ENCODE measurements at places on chromosomes 5 and 9.

GRCh38 chr5:83428126-83428525, 43.4 kb upstream of the VCAN start:
- DNase-seq = no peak

DNA sequence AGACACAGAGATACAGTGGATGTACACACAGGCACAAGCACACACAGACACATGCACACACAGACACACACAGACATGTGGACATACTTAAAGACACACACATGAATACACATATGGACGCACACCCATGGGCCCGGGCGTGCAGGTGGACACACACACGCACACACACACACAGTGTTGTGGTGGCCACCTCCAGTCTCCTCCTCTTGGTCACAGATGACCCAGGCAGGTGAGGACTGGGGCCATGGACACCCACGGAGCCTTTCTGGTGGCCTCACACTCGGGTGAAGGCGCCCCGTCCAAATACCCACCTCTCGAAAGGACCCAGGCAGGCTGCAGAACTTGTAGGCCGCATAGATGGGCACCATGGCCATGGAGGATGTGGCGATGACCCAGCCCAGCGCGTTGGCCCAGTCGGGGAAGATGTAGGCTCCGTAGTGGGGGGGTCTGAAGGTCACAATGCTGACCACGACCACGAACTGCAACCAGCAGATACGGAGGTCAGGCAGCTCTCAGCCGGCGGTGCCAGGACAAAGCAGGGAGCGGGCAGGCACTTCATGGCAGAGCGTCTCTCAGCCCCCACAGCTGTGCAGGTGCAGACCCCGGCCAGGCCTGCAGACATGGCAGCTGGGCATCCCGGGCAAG, 42.5 kb downstream of the SLC6A3 start:
- DNase-seq = no peak

GRCh38 chr5:72601861-72602260, 94.7 kb upstream of the ZNF366 start:
- DNase-seq = no peak

DNA sequence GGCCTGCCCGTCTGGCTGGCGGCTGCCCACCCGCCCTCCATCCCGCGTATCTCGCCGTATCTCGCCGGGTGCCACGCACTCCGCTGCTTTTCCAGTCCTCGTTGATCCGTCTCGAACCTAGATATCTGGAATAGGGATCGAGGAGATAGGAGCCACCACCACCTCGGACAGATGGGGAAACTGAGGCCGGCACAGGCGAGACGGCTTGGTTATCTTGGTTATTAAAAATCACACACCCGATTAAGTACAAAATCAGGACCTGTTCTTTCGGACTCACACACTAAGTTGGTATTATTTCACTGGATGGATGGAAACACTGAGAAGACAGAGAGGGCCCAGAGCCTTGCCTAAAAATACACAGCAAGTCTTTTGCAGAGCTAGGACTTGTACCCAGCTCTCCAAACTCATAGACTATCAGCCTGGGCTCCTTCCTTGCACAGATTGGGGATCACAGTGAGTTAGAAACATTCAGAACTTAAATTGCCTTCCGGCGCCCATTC, 678 bp downstream of the SLC26A2 start:
- no peak for DNase-seq

GRCh38 chr5:133869519-133870335, 98.7 kb downstream of the C5orf15 start:
- no peak for DNase-seq

GRCh38 chr5:177509381-177509951, at the start of gene DOK3:
TSS of gene DOK3 (minus strand) at chr5:177509826. CDS start at chr5:177509540, 286 bp downstream.
- no peak for DNase-seq

DNA sequence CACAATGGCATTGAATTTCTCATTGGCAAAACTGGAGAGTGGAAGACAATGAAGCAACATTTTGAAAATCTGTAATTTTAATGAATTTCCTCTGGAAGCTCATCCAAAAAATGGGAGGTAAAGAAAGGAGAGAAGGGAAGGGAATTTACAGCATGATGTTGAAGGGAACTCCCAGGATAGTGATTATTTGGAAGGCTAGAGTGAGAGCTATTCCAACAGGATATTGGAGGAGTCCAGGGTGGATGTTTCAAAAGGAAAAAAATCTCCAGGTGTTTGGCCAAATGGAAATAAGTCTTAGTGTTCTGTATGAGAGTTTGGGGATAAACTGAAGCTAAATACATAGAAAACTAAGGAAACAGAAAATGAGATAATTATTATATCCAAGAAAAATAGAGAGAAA, 106.2 kb downstream of the IZUMO3 start:
- no peak for DNase-seq

GRCh38 chr5:135249658-135250057, 149.4 kb downstream of the MACROH2A1 start:
- no peak for DNase-seq

- no peak for DNase-seq
These were observed 83.8 kb downstream of the ANKRD33B start for GRCh38 chr5:10647640-10648039.

DNA sequence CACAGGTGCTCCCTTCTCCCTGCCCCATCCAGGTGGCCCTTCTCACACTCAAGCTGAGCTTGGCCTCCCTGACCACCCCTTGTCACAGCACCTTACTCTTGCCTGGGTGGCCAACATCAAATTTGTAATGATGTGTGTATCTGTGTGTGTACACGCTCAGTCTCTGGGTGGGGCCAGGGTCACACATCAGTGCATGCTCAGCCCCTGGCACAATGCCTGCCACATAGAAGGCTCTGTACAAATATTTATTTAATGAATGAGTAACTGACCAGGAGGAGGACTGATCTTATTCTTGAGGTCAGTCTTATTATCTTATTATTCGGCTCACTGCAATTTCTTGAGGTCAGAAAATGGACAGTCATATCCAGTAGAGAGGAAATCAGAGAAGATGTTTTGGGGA, 41.3 kb upstream of the HAND1 start:
- DNase-seq = no peak

GRCh38 chr5:174071484-174071883, 26.0 kb downstream of the NSG2 start:
- no peak for DNase-seq

DNA sequence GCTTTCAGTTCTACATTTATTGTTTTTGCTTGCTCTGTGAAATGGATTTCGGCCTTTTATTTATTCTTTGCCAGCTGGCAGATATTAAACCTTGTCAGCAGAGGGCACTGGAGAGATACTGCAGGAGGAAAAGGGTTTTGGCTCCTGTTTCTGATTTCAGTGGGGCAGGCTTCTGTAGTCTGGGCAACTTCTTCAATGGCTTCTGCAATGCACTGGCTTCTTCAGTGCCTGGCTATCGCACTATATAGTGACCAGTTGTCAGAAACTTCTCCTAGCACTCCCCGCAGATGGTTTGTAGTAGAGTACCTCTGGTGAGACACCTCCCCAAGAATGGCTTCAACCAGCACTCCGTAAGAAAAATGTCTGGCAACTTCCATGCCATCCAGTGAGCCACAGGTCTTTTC, 3.2 kb upstream of the NFX1 start:
- peak; percentile 12 for DNase-seq

GRCh38 chr9:123998970-123999621, 12.5 kb upstream of the LHX2 start:
- DNase-seq = no peak

DNA sequence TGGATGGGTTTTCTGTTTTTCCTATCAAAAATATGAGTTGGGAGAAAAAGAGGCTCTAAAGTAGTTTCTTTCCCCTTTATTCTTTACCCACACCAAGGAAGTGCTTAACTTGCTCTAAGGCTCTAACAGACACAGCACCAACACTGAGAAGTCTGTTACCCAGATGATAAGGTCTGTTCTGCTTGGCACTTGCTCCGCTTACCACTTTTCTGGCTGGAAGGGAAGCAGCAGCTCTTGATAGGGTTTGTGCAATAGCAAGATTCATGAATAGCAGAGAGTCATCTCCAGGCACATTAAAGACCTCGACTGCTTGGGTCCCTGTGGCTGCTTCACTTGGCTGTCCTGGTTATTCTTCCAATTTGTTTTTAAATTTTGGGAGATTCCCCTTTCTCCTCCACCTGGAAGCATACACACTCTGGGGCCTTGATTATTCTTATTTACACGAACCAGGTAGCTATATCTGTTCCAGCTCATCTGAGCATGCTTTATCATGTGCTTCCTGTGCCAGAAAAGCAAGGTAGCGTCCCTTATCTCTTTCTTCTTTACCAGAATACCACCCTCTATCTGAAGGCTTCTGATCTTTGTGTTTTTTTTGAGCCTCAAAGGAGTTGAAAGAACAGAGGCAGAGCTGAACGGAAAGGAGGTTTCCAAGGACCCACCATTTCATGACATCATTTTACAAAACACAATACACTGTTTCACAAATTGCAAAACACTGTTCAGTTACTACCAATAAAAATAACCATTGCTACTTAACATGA, 24.8 kb downstream of the PPP3R2 start:
- DNase-seq = no peak

- DNase-seq = no peak
These were observed 6.2 kb downstream of the MLANA start for GRCh38 chr9:5896863-5897262.

- DNase-seq = no peak
These were observed 35.9 kb downstream of the KIF2A start for GRCh38 chr5:62341783-62342475.

- no peak for DNase-seq
These were observed 548 bp downstream of the CDC14B start for GRCh38 chr9:96619124-96619465.

DNA sequence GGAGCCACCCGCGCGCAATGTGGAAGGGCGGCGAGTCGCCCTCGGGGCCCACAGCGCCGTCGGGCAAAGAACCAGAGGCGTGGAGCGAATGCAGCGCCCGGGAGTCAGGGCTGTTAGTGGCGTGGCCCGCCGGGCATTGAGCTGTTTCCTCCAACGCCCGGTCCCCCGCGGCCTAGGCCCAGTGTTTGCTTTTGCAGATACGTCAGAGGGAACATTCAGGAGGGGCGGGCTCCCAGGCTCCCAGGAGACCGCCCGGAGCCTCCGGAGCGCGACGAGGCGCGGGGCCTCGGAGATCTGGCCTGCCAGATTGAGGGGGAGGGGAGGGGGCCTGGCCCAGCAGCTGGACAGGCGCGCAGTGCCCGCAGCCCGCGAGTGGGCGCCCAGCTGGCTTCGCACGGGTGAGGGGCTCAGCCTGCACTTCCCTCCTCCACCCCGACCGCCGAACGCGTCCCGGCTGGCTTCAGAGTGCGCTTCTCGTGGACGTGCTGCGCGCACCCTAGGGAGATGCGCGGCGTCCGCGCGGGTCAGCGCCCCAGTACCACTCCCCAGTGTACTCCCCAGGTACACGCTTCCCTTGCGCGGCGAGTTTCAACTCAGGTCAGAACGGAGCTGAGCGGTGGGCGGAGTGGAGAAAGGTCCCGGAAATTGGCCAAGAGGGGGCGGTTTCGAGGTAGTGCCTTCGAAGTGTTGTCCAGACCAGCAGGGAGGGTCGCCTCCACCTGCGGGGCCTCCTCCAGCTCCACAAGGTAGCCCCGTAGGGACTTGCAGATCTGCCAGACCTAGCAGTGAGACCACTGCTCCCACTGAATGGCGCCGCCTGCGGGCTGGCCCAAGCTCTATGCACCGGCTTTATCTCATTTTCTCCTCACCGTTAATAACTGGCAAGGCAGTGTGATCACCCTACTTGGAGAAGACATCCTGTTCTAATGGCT, 130.4 kb downstream of the TMEM174 start:
- DNase-seq = no peak

- no peak for DNase-seq
These were observed 343.6 kb downstream of the LRRC70 start for GRCh38 chr5:62922191-62922590.

DNA sequence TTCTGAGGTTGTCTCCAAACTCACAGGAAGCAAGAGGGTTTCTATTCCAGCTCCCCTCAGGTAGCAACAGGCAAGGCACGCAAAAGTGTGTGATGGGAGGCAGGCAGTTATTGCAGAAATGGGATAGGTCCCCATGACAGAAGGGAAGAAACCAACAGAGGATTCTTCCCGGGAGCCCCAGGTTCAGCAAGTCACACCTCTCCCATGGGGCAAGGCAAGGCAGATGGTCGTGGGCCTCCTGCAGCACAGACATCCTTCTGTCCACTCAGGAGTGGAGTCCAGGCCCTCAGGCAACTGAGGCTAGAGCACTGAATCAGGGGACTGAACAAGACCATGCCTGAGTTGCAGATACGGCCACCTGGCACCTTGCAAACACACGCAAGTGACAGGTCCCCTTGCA, 424.9 kb upstream of the IRX4 start:
- no peak for DNase-seq

All from activated CD4-positive, alpha-beta T cell treated with anti-CD3 and anti-CD28 coated beads for 1 hour (primary cell).